ENCODE measurements at places on chromosomes 1 and 21.

GRCh38 chr1:36023098-36023769, 60.7 kb upstream of the TEKT2 start:
- DNase-seq, result no peak

- peak; percentile 86 for DNase-seq
These were observed 71.2 kb downstream of the CASZ1 start for GRCh38 chr1:10724948-10725847.

DNA sequence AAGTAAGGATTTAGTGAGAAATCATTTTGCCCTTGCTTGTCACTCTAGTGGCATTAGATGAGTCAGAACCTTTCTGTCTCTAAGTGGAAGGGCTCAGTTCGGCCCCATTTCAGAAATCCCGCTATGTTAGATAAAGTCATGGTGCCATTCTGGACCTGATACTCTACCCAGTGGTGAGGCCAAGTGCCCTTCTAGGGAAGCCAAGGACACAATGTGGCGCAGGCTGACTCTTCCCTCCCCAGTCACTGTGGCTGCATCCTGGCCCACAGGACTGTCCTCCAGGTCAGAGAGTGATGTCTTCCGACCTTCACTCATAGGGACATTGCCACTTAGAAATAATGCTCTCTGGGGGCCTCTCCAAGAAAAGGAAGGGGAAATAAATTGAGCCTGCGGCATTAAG, 48.3 kb upstream of the MTR start:
- DNase-seq, result no peak

GRCh38 chr1:205924460-205924790, 18.8 kb downstream of the SLC26A9 start:
- DNase-seq, result no peak

DNA sequence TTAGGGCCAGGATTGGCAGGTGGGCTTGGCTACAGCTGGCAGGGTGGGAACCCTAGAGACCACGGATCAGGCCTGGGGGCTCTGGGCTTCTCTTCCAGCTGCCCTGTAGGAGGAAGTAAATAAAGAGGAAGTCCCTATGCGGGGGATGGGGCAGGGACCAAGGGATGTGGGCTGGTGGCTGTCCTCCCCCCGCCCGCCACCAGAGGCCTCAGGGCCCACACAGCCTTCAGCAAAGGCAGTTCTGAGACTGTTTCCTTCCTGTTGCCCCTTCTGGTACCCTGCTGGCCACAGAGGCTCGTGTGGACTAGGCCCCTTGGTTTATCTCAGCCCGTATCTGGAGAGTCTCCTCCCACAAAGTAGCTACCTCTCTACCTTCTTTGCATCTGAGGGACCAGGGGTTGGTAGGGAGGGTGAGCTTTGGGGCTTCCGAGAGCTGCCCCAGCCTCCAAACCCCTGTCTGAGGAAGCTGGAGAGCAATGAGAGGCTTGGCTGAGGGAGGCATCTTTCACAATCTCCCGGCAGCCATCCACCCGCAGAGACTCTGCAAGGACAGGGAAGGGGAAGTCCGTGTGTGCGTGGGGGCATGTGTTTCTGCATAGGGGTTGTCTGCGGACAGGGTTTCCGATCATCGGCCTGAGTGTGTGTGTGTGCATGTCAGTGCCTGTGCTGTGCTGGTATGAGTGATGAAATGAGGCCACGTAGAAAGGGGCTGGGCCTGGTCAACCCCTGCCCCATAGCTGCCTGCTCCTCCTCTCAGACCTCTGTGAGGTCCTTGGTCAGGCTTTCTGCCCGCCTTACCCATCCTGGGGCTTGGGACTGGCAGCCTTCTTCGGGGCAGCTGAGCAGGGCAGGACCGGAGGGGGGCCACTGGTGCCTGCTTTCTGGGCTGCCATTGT, 12.5 kb downstream of the RPS6KA1 start:
- peak; percentile 71 for DNase-seq

GRCh38 chr1:156816561-156817328, at the start of gene SH2D2A:
TSS of gene SH2D2A (minus strand) at chr1:156816848. CDS start at chr1:156816708, 140 bp downstream.
- no peak for DNase-seq

DNA sequence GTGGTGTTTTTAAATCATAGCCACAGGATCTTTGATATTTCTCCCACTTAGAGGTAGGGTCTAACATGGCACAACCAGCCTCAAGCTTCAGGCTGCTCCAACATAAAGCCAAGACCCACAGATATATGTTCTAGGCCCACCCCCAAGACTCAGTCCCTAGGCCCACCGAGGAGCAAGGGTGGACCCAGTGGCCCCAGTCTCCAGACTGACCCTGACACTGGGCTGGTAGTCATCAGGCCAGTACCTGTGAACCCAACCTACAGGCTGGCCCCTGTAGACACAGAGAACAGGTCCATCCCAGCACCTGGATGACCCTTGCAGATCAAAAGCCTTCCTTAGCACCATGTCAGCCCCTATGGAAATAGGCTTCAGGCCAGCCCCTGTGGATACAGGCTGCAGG, 60.5 kb downstream of the NEGR1 start:
- DNase-seq, result no peak

DNA sequence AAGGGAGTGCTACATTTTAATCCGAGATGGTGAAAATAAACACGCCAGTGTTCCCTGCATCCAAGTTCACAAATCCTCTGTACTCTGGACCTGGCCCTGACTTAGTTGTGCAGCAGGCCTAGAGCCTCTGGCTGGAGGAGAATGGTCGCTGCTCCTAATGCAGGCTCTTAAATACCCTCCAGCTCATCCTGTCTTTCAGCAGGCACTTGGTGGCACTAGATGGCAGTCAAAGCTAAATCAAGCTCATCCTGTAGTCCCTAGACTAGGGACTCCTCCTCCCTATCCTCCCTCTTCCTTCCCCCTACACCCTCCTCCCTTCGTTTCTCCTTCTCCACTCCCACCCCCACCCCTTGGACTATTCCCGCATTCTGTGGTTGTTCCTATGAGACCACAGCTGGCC, 41.6 kb upstream of the MTR start:
- peak; percentile 19 for DNase-seq

DNA sequence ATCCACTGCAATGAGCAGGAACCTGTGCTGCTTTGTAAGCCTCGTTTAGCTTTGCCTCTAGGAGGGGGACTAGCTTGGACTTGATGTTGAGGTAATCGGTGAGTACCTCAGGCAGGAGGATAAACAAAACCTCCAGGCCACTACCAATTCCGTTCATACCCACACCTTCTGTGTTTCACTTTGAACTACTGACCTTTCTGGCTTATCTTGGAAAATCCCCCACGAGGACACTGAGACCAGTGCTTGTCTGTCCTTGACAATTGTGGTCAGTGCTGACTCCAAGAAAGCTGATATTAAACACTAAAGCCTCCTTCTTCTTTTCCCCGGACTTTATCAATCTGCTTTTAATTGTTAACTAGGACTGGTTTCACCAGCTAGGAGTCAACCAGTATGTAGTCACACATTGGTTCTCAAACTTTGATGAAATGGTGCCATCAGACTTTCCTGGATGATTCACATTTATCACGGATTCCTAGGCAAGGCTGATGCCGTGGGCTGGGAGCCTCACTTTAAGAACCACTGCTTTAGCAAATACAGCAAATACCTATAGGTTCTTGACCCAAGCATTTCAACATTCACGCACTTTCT, 52.7 kb downstream of the TGFB2 start:
- DNase-seq, result peak; percentile 49

- DNase-seq, result no peak
These were observed 124.7 kb downstream of the EIF4G3 start for GRCh38 chr1:21052034-21052433.

DNA sequence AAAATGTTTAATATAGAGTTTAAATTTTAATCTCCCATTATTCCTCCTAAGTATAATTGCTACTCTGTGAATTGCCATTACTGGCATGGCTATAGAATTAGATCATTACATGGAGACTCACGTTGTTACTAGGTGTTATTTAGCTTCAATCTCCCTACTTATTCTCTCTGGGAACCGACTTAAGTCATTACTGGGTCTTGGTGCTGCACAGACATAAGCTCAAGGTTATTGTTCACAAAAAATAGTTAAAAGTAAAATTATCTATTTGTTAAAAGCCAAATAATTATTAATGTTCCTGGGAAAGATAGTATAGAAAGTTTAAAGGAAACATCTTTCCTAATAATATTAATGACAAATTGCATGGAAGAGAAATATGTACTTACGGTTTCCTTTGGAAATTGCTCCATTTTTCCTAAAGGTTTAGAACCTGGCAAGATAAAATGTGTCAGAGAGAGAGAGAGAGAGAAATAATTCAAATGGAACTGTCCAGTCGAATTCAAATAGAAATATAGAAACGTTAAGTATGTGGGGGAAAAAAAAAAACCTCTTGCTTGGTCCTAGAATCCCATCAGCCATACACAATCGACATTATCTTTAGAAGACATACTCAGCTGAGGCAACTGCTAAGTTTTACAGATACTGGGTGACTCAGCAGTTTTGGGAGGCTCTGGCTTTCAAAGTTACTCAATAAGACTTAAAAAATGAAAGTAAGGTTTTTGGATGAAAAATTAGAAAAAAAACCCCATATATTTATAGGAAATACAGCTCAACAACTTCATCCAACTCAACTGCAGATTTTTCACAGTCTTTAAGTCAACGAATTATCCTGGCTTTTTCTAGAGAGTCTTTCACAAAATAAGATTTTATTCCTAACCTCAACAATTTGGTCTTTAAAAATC, at the start of gene SPTA1:
Gene SPTA1 (minus strand): TSS at position 605 of the 899 bp plus-strand sequence. CDS start 198 bp downstream, at position 407.
- peak; percentile 37 for DNase-seq

GRCh38 chr1:19250629-19251304, 557 bp downstream of the EMC1 start:
- DNase-seq, result no peak

DNA sequence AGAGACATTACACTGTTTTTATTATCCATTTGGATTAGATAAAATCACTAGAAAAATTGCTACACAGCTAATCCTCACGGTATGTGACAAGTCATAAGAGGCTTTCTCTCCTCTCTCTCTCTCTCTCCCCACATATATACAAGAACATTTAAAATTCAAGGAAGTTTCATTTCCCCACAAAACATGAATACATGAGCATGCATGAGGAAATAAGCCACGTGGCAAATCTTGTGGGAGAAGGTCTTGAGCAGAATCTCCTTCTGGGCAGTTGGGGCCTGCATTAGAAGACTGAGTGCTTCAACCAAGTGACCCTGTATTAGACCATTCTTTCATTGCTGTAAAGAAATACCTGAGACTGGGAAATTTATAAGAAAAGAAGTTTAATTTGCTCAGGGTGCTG, 1313.1 kb downstream of the MRPL39 start:
- DNase-seq, result no peak

DNA sequence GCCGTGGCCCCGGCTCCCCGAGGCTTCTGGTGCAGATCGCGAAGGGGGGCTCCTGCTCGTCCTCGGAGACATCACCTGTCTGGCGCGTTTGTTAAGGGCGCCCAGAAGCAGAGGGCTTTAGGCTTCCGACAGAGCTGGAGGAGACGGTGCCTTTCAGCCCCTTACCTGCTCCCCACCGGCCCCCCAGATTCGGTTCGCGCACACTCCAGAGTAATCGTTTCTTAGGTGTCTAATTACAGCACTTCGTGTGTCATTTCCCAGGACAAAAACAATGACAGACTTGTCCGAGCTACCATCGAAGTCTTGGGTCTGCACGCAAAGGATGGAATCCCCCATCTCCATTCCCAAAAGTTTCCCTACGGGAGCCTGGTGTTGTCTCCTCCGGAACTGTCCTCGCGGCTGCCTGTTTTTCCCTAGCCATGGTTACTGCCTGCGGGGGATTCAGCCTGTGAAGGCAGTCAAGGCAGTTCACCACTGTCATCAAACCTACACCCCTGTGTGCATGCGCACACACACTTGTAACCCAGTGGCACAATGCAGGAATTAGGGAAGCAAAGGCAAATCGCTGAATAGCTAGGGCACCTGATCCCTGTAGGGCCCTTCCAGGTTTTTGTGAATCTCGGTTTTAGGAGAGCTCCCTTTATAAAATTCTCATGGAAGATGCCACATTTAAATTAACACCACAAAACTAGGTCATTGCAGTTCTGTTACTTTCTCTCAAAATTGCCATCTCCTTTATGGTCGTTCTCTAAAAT, 738 bp upstream of the CDC42BPA start:
- DNase-seq, result peak; percentile 12

DNA sequence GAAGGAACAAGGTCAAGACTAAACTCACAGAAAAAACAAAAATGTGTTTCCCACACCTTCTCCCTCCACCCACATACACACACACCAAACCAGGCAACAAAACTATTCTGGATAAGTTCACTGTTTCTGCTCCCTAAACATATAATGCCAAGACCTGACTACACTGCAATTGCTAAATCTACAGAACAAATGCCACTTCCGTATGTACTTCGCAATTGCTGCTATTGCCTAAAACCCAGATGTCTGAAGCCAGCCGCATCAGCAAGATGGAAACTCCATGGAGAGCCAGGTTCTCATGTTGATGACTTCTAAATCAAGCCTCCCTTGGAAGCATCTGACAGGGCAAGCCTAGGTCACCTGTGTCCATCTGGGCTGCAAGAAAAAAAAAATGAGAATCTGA, 8.3 kb upstream of the AIM2 start:
- no peak for DNase-seq

GRCh38 chr1:241401156-241401555, 44.2 kb upstream of the RGS7 start:
- DNase-seq, result no peak

DNA sequence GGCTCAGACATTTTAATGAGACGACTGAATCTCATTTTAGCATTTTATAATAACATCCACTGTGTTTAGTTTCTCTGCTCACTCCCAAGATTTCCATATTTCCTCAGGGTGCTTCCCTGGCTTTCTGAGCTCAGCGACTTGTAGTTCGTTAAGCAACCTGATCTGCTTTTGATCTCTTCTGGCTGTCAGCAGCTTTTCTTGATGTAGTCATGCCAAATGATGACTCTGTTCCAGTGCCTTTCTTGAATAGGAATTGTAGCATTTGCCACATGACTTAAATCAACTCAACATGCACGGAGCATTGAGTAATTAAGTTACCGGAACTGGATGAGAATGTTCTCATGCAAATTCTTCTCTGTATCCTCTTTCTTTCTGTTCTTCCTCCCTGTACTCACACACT, 246.1 kb downstream of the FMN2 start:
- peak; percentile 94 for DNase-seq

GRCh38 chr1:44353604-44354003, 1.5 kb downstream of the ERI3 start:
- no peak for DNase-seq

GRCh38 chr1:226870401-226871279, at the start of gene PSEN2:
TSS of gene PSEN2 (plus strand) at chr1:226870616. CDS start at chr1:226881908, 11,292 bp downstream.
- DNase-seq, result peak; percentile 41

DNA sequence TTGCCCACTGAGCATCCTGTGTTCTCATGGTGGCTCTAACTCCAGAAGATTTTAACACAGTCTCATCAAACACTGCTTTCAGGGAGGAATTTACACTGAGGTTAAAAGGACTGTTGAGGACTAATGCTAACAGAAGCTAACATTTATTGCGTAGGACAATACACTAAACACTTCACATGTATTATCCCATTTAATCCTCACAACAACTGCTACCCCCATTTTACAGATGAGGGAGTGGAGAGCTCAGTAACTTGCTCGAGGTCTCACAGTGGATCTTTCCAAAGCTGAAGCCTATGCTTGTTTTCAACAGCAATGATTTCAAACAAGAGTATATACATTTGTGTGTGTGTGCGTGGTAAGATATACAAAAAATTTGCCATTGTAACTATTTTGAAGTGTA, 13.9 kb downstream of the ATF3 start:
- no peak for DNase-seq

GRCh38 chr1:87594736-87595383, 266.2 kb downstream of the LMO4 start:
- peak; percentile 40 for DNase-seq

GRCh38 chr21:33360281-33360680, 35.5 kb downstream of the IFNAR1 start:
- peak; percentile 83 for DNase-seq

- DNase-seq, result no peak
These were observed 3.0 kb downstream of the ALG14 start for GRCh38 chr1:95069710-95070093.

All from fibroblast of the aortic adventitia (primary cell).